ENCODE measurements at places on chromosomes 7 and 10.
A peak's percentile ranks its signal among the peaks of the same experiment; 100 is the strongest.

- no peaks in the 10 kb centered on the region for H3K27me3 ChIP-seq
- DNase-seq = no peak
- H3K36me3 ChIP-seq = no peaks in the 10 kb centered on the region
- H3K4me3 ChIP-seq = no peak overlapping the region
- H3K4me1 ChIP-seq = no peaks in the 10 kb centered on the region
- H3K27ac ChIP-seq = no peak overlapping the region
Observed at GRCh38 chr7:41592794-41593193, 110.1 kb downstream of the INHBA start.

GRCh38 chr10:15780353-15781135 is 60.8 kb upstream of the ITGA8 start:
- no peaks in the 10 kb centered on the region for H3K27me3 ChIP-seq
- H3K4me3 ChIP-seq = no peak overlapping the region
- DNase-seq = no peak
- H3K4me1 ChIP-seq = peaks cover 3% of the 10 kb centered on the region
- H3K36me3 ChIP-seq = peaks cover 9% of the 10 kb centered on the region

GRCh38 chr7:156703773-156704482 is 63.4 kb downstream of the RNF32 start:
- H3K4me3 ChIP-seq = no peak overlapping the region
- peaks cover 3% of the 10 kb centered on the region for H3K4me1 ChIP-seq
- H3K36me3 ChIP-seq = peaks cover 2% of the 10 kb centered on the region
- H3K27ac ChIP-seq = no peak overlapping the region
- no peaks in the 10 kb centered on the region for H3K27me3 ChIP-seq
- DNase-seq = no peak

DNA sequence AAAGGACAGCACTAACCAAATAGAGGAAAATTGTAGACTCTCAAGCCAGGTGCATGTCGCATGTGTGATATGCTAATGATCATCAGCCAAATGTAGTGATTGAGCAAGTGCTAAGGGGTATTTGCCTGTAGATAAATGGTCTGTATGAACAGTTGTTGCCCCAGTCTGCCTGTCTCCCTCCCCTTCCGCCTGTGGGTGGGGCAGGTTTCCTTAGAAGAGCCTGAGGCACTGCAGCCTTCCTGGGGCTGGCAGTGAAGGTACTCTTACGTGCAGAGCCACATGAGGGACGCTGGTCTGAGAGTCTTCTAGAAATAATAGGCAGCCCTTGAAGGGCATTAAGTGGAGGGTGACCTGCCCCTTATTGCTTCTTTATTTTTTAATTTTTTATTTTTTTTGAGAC is 152.1 kb downstream of the SNX10 start:
- H3K36me3 ChIP-seq = peaks cover 3% of the 10 kb centered on the region
- peaks cover 47% of the 10 kb centered on the region for H3K27me3 ChIP-seq
- no peaks in the 10 kb centered on the region for H3K4me1 ChIP-seq
- no peak overlapping the region for H3K4me3 ChIP-seq
- DNase-seq = no peak

- no peaks in the 10 kb centered on the region for H3K36me3 ChIP-seq
- DNase-seq = no peak
- H3K4me3 ChIP-seq = peak overlapping the region; percentile 21
- peaks cover 22% of the 10 kb centered on the region for H3K4me1 ChIP-seq
- no peaks in the 10 kb centered on the region for H3K27me3 ChIP-seq
Observed at GRCh38 chr7:151426441-151426903, 13.5 kb downstream of the CRYGN start.

DNA sequence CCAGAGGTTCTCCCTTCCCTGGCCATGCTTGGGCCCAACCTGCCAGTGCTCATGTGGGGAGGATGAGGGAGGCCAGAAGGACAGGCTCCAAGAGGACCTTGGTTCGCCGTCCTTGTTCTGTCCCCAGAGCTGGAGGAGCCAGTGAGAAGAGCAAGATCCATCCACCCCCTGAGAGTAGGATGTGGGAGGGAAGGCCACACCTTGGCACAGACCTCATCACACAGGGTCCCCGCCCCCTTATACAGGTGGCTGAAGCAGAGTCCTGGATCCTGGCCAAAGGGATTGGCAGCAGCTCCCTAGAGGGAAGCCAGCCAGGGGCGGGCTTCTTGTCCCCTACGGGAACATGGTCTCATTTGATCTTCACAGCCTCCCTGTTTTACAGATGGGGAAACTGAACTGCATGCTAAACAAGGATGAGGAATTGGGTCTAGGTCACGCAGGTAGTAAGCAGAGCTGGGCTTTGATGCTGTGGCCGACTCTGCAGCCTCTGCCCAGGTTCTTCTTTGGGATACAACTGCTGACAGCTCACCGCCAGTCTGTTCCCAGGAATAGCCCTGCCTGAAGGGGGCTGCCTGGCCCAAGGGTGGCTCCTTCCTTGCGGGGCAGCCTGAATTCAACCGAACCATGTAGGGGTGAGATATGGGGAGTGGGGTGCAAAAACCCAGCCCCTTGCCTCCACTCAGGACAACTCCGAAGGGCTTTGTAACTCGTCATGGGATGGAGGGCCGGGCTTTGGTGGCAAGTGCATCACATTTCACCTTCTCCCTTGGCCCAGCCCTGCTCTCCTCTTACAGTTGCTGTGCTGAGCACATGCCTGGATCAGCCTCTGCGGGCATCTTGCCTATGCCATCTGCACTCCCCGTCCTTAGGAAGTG is 62.2 kb upstream of the KDM7A start:
- H3K4me1 ChIP-seq = peaks cover 9% of the 10 kb centered on the region
- H3K27ac ChIP-seq = no peak overlapping the region
- H3K36me3 ChIP-seq = no peaks in the 10 kb centered on the region
- DNase-seq = no peak
- no peak overlapping the region for H3K4me3 ChIP-seq
- H3K27me3 ChIP-seq = no peaks in the 10 kb centered on the region

DNA sequence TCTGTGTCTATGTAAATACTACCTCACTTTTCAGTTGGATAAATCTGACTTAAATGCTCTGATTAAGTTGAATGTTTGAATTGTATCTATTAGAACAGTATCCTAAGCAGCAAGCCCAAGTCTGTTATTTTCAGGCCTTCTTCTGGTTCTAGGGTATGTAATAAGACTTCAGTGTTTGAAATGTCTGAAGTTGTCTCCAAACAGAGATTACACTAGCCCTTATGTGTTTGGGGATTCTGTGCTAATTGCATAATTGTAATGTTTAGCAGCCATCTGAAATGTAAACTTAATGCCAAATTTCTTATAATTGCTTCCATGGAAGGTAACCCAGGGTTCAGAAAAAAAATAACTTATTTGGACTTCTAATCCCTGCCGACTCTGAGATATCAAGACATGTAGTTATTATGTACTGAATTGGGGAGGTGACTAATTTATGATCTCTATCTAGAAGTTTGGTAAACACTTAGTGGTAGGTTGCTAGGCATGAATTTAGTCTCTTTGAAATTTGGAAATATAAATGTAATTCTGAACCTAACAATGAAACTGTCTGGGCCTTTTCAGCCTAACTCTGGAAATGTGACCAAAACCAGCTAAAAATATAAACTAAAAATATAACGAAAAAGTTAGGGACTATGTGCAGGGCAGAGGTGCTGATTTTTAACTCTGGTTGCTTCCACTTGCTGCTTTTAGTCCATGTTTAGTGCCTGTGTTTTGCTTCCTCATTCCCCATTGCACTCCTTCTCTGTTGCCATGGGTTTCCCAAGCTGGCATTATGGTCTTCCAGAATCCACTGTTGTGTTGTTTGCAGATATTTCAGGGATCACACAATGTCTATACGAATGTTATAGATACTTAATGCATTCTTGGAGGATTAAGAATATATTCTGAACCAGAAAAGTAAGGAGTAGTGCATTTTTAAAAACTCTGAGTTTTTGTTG is 54.8 kb downstream of the MCU start:
- peaks cover 4% of the 10 kb centered on the region for H3K4me1 ChIP-seq
- no peaks in the 10 kb centered on the region for H3K27me3 ChIP-seq
- H3K4me3 ChIP-seq = no peak overlapping the region

DNA sequence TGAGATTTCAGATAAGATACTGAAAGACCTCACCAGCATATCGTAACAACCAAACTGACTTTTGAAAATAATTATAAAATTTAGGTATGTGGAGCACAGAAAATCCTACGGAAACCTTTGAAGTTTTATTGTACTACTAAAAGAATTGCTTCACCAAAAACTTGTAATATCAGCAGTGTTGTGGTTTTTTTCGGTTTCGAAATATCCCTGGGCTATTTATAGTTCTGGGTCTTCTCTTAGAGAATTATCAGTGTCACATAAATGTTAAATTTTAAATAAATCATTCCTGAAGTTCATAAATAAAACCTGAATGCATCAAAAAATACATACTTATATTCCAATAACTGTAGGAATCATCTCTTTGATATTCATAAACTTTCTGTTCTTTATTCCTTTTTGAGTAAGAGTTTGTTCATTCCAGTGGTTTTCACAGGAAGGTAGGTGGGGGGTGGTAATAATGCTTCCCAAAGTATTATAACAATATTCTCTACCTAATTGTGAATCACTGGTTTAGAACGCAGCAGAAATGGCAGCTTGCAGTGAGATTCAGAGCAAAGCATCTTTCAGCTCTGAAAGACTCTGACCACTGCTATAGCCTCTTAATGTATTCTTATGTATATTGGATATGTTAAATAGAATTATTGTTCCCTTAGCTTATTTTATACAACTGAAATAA is 60.2 kb downstream of the ZNF277 start:
- peaks cover 27% of the 10 kb centered on the region for H3K4me1 ChIP-seq
- no peaks in the 10 kb centered on the region for H3K36me3 ChIP-seq
- no peak overlapping the region for H3K4me3 ChIP-seq

DNA sequence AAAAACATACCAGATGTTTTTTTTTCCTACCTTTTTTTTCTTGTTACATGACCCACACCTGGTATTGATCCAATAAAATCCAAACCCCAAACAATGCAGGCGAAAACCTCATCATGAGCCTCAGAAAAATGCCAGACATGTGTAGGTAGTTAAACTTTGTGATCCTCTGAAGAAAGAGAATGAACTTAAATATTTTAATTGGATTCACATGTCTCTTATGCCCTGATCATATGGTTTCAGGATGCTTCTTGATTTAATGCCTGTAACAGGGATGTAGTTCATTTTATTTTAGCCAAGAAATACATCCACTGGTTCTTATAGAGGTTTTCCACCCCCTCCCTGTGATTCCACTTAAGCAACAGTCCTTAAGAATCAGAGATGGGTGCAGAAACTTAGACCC is 451.6 kb downstream of the TYW1 start:
- no peak for DNase-seq
- no peaks in the 10 kb centered on the region for H3K36me3 ChIP-seq
- no peak overlapping the region for H3K4me3 ChIP-seq
- no peaks in the 10 kb centered on the region for H3K4me1 ChIP-seq
- H3K27me3 ChIP-seq = no peaks in the 10 kb centered on the region

- H3K27ac ChIP-seq = no peak overlapping the region
- H3K27me3 ChIP-seq = no peaks in the 10 kb centered on the region
- DNase-seq = no peak
- no peaks in the 10 kb centered on the region for H3K36me3 ChIP-seq
Observed at GRCh38 chr7:99713995-99714570, 20.9 kb downstream of the CYP3A7 start.

DNA sequence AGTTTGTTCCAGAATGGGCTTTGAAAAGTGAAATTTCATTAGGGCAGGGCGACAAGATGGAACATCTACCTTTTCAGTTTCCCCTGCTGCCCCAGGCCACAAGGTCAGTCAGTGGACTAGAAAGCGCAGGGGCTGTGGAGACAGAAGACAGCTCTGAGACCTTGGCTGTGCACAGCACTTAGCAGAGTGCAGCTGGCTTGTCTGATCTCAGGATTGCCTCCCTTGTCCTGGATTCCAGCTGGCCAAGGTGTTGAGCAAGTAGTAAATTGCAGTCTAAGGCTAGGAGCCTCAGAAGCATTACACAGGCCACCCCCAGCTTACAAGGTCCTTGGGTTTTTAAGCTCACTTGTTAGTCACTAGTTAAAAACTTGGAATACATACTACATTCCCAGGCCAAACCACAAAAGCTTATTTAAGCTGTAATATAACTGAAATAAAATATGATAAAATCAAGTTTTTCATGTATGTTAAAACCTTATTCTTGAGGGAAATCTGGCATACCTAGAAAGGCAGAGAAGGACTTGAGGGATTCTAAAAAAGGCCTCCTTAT is 67.3 kb upstream of the NPY start:
- no peak overlapping the region for H3K27ac ChIP-seq
- peaks cover 5% of the 10 kb centered on the region for H3K4me1 ChIP-seq
- H3K27me3 ChIP-seq = peaks cover 9% of the 10 kb centered on the region
- no peaks in the 10 kb centered on the region for H3K36me3 ChIP-seq
- DNase-seq = no peak

DNA sequence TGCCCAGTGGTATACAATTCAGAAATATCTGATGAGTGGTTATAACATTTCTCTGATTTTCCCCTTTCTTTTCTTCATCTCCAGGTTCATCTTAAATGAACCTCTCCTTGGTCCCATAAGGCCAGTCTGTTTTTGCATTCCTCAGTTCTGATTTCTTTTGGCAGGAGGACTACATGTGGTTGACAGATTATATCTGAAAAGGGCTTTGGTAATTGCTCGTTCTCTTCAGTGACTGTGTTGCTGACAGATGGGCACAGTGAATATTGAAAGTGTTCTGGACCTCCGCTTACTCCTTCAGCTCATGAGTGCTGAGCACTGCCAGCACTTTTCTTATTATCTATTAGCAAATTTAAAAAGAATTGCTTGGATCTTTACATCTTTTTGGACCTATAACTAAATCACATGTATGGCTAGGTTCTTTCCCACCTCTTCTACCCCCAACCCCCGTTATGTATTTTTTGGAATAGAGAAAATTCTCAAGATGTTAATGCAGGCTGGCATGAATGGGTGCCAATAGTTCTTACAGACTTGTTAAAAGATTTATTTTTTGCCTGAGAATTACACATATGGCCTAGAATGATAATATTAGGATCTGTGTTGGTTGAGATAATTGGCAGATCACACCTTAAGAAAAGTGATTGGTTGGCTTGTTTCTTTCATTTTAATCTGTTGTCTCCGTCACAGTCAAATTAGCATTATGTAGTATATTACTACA is 323.0 kb downstream of the EXOC4 start:
- H3K27ac ChIP-seq = no peak overlapping the region
- no peaks in the 10 kb centered on the region for H3K27me3 ChIP-seq
- H3K4me3 ChIP-seq = no peak overlapping the region
- H3K4me1 ChIP-seq = peaks cover 7% of the 10 kb centered on the region

GRCh38 chr10:2837674-2838073 is 229.7 kb upstream of the PFKP start:
- peaks cover 66% of the 10 kb centered on the region for H3K27me3 ChIP-seq
- no peak overlapping the region for H3K27ac ChIP-seq
- no peak overlapping the region for H3K4me3 ChIP-seq
- no peak for DNase-seq
- peaks cover 2% of the 10 kb centered on the region for H3K4me1 ChIP-seq

DNA sequence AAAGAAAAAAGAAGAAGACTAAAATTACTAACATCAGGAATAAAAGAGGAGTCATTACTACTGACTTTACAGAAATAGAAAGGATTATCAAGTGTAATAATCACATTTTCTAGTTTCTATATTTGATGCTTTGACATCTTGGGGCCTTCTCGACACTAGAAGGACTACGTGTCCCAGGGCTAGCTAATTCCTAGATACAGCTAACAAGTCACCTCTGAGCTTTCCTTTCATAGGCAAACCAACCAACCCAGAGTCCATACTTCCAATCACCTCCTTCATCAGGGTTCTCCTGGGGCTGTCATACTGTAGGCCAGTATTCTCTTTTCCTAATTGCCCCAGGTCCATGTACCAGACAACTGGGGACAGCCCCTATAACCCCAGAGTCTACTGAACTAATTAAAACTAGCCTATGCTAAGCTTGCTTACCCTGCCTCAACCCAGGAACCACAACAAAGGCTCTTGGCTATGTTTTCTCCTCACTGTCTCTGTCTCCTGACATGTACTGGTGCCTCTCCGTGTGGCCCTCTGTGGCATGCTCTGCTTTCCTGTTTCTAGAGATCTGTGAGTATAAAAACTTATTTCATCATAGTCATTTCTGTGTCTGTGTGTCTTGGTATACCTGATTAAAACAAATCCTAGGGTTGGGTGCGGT is 6.7 kb upstream of the PARP12 start:
- peaks cover 5% of the 10 kb centered on the region for H3K27me3 ChIP-seq
- H3K4me3 ChIP-seq = no peak overlapping the region
- peaks cover 6% of the 10 kb centered on the region for H3K36me3 ChIP-seq

All from T-helper 17 cell (primary cell).